Renal cortex interstitium (tissue), 15 donors: ENCODE measurements at places on chromosomes 4 and X.

- no peak for DNase-seq
These were observed 203.3 kb upstream of the HS3ST1 start for GRCh38 chr4:11632025-11632424.

DNA sequence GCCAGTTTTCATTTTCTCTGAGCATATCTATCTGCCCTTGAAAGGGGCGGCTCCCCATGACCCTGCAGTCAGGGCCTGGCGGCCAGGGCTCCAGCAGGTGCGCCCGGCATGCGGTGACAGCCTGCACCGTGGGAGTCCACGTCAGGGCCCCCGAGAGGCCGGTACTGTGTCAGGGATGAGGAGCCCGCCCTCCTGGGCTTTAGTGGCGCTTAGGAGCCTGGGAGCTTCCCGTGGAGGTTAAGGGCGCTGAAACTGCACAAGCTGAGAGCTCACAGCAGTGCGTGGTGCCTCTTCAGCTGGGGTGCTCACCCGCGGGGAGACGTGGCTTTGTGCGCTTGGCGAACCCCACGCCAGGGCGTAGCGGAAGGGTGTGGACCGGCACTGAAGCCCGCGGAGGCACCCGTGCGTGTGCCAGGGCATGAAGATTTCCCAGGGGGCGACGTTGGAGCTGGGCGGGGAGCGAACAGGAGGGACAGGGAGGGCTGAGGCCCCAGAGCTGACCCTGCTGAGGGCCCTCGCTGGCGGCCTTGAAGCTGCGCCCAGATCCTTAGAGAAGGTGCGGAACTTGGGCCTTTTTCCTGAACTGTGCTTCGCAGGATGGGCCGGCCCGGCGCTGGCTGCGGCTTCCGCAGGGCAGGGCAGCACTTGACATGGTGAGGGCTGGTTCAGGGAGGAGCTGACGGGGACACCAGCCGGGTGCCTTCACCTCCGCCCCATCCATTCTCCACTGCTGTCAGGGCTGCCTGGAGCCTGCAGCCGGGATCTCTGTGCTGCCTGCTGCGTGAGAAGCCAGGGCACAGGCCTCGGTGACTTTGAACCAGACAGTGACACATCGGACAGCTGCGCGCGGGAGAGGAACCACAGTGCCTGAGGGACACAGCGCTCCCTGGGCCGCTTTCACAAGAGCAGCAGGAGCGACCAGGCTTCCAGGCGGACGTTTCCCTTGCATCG is 32.9 kb downstream of the HTT-AS start:
- DNase-seq, result peak; percentile 10

- no peak for DNase-seq
These were observed 77.9 kb downstream of the MTMR1 start for GRCh38 chrX:150771116-150771515.

GRCh38 chr4:125714845-125715244 is 400.1 kb downstream of the FAT4 start:
- no peak for DNase-seq

- no peak for DNase-seq
These were observed 45.8 kb upstream of the BBS12 start for GRCh38 chr4:122686691-122687090.

GRCh38 chr4:139311909-139312308 is 9.6 kb upstream of the NDUFC1 start:
- no peak for DNase-seq

DNA sequence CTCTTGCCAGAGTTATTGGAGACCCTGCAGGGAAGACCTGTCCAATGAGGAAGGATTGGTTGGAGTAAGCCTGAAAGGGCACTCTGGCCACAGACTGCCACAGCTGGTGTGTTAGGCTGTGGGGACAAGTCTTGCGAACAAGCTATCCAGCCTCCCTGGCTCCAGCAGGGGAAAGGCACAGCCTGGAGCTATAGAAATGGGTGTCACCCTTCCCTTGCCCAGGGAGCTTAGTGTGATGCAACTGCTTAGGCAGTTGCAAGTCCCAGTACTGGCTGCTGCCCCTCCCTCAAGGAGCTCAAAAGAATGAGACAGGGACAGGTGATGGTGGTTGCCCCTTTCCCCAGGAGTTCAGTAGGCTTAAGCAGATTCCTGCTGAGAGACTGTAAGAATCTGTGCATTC is 165.7 kb upstream of the CT83 start:
- DNase-seq, result no peak

- DNase-seq, result no peak
These were observed 6.1 kb downstream of the L1CAM start for GRCh38 chrX:153879741-153880439.

GRCh38 chr4:149370785-149371420 is 444.7 kb downstream of the IQCM start:
- no peak for DNase-seq

- no peak for DNase-seq
These were observed 81.0 kb upstream of the ESX1 start for GRCh38 chrX:104335756-104336155.

GRCh38 chr4:3773552-3774001 is 7.4 kb downstream of the ADRA2C start:
- no peak for DNase-seq
